NCI-H69 (cell line): ENCODE measurements at places on chromosomes 1 and 21.

GRCh38 chr1:60959701-60960100 is 122.7 kb upstream of the NFIA start:
- DNase-seq = no peak

DNA sequence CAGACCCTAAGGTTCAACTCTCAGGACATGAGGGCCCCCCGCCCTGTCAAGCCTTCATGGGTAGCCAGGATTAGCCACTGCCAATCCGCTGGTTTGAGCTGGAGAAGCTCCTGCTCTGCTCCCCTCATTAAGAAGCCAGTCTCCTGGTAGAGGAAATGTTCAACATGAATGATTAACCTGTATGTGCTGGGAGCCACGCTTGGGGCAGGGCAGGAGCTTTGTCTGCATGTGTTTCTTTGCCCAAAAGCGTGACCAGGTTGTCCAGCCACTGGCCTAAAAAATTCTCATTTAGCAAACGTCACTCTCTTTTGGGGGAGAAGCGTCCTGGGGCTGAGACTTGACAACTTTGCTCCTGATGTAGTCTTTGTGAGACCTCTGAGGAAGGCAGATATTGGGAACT is 96.5 kb downstream of the RRAGC start:
- DNase-seq = no peak

DNA sequence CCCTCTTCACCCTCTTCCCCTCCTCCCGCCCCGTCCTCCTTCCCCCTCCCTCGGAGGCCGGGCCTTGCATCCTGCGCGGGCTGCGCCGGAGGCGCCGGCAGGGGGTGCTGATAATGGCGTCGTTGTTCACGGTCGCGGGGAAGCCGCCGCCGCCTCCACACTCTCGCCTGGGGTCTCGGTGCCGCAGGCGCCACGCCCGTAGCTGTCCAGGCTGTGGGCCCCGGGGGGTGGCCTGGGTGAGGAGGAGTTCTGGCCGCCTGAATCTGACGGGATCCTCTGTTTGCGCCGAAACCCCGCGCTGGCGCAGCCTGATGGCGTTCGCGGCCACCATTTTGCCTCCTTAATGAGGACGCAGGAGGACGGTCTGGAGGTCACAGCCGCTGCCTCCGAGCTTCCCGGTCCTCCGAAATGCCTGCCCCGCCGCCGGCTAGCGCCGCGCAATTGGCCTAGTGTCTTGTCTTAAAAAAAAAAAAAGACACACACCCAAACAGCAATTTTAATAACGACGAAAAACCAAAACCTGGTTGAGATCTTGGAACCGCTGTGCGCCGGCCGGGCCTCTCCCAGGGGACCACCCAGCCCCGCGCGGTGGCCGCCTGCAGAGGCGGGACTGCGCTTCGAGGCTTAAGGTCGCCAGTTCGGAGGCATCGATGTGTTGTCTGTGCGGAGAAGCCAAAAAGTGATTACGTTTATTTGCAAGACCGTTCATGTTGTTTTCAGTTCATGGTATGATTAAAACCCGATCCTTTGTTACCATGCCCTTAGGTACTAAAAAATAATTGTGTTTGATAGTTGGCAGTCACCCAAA is 106.6 kb upstream of the HNRNPU start:
- DNase-seq = peak; percentile 99

- DNase-seq = no peak
Measured at GRCh38 chr1:62337706-62338631, 18.7 kb upstream of the KANK4 start.

DNA sequence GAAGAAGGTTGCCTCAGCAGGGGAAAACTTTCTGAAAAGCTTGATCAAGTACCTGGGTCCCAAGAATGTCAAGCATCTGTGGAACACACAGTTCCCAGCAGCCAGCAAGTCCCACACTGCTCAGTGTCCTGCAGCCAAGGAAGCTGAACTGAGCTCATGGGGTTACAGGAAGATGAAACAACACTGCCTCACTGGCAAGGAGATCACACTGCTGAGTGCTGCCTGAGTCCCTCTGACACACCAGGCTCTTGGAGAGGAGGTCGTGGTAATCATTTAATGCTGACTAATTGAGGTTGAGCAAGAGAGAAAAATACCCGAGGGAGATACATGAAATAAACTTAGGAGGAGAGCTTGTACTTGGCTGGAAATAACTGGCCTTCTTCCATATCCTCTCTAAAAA is 75.2 kb downstream of the MPZL1 start:
- no peak for DNase-seq

DNA sequence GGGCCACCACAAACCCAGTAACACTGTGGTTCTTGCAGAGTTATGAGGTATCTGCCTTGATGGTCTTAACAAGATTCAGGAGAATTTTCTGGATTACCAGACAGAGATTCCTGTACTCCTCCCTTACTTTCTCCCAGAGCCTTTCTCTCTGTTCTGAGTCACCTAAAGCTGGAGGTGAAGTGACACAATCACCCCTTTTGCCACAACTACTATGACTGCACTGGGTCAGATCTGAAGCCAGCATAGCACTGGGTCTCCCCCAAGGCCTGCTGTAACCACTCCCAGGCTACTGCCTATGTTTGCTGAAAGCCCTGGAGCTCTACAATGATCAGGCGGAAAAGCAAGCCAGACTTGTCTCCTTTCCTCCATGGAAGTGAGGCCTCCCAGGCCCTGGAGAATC is 156.7 kb upstream of the NEGR1 start:
- no peak for DNase-seq

DNA sequence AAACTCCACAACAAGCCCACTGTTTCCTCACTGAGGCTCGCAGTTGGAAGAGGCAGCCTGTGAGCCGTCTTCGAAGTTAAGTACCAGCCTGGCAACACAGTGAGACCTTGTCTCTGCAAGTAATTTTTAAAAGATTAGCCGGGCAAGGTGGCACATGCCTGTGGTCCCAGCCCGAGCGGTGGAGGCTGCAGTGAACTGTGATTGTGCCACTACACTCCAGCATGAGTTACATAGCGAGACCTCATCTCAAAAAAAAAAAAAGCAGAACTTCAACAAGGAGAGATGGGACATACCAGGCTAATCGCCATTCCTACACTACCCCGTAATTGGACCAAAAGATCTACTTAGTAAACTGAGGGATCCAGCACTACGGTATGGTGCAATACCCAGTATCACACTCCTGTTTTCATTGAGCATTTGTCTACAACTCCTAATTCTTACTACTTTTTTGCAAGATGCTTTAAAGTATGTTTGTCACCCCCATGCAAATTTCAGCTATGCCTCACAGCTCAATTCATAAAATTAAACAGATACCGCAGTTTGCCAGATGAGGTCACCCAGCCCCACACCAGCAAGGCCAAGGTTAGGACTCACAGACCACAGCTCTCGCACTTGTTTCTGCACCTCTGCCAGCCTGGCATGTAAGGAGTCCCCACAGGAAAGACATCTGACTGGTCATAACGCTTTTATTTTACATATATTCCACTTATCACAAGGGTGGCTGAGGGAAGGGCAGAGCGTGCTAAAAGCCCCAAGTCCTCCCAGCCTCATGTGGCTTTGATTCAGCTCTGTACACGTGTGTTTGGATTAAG is 21.0 kb downstream of the SDE2 start:
- DNase-seq = no peak

GRCh38 chr21:14260174-14260764 is 44.3 kb downstream of the RBM11 start:
- no peak for DNase-seq

GRCh38 chr1:168229893-168230292 is 4.1 kb downstream of the SFT2D2 start:
- DNase-seq = no peak

- DNase-seq = no peak
Measured at GRCh38 chr1:220278991-220279390, 6.7 kb upstream of the RAB3GAP2 start.

GRCh38 chr1:168977618-168978017 is 128.9 kb upstream of the ATP1B1 start:
- DNase-seq = peak; percentile 15

DNA sequence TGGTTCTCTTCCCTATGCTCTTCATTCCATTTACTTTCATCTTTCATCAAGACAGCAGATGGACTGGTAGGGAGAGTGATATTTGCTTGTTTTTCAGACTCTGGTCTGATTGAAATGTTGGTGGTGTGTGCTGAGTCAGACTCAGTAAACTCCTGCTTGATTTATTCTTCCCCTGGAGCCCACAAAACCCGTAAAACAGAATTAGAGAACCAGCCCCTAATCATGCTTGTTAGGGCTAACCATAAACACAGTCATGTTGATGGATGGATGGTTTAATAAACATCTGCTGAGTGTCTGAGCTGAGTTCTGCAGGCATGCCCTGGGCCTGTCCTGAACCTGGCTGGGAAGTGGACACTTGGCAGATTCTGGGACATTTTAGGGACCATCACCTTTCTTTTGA is 24.8 kb downstream of the NOS1AP start:
- peak; percentile 47 for DNase-seq

GRCh38 chr1:206116873-206117150 is 376 bp downstream of the AVPR1B start:
- no peak for DNase-seq

DNA sequence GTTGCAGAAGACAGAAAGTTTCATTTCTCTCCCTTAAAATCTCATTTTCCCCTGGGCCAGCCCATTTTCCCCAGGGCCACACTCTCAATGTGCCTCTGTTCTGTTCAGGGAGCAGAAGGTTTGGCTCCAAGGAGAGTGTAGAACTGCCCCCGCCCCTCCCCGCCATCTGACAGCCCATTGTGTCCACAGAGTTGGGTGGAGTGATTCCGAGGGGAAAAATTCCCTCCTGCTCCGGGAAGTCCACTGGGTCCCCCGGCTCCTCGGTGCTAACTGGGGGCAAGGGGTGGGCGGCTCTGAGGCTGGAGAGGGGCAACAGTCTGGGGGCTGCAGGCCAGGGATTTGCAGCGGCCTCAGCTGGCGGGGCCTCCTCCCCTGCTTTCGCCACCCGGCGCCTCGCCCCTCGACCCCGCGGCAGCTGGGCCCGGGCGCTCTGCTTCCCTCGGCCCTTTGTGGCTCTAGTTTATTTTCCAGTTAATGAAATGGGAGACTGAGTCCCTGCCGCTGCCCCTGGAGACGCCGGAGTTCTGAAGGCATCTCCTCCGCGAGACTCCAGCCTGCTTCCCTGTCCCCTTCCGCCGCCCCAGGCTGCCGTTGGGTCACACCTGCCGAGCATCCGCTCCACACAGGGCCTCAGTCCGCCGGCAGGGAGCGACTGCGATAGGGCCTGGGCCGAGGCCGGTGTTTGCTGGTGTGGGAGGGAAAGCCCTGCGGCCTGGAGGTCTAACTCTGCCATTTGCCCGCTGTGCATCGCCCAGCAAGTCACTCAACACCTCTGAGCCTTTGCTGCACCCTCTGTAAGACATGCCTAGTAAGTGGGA is 14.7 kb upstream of the KIRREL1 start:
- peak; percentile 67 for DNase-seq

GRCh38 chr21:33035147-33035546 is 9.4 kb downstream of the OLIG2 start:
- DNase-seq = no peak

DNA sequence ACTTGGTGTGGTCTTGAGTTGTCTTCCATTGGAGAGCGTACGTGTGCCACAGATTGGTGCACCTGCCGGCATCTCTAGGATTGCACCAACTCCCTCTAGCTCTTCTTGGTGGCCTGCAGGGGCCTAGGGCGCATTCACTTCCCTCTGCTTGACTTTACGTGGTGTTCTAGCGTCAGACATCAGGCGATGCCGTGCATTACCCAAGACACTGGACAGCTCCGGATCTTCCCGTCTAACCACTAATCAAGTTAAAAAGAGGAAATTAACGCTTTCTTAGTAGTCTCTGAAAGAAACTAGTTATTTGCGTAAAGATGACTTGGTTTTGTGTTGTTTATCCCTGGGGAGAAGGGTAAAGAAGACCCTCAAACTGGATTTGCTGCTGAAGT is 510 bp upstream of the IL10RB start:
- peak; percentile 54 for DNase-seq

GRCh38 chr1:179167955-179168354 is 61.5 kb downstream of the ABL2 start:
- DNase-seq = no peak

GRCh38 chr1:96329121-96329520 is 392.5 kb upstream of the PTBP2 start:
- no peak for DNase-seq

DNA sequence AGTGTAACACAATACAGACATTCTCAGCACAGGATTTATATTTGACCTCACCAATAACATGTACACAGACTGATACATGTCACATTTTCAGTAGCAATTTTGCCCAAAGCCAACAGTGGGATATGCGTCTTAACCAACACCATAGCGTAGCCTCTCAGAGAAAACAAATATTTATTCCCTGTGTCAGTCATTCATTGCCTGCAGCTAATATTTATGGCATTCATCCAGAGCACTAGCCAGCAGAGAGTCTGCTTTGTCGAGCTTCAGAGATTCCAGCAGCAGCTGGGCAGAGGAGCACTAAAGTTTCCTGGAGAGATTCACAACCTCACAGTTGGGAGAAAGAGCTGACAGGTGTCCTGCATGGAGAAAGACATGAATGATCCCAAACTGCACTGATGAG is 400.7 kb upstream of the DAB1 start:
- no peak for DNase-seq

DNA sequence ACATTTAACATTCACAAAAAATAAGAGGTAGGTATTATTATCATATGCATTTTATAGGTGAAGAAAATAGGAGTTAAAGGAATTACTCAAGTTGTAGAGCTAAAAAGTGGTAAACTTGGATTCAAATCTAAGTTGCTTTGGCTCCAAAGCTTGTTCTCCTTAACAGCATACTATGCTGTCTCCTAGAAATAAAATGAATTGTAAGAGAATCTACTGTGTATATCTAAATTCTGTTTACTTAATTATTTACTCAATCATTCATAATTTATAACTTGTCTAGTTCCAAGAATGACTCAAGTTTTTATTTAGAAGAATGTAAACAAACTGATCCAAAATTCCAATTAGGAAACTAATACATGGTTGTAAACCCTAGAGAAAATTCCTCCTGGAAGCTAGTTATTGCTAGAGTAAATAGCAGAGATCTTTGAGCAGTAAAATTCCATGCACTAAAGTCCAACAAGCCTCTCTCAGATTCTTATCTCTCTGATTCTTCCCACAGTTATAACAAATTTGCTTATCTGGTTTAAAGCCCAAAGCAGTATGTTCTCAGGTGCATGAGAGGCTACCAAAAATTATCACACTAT is 132.5 kb upstream of the DPT start:
- no peak for DNase-seq

- no peak for DNase-seq
Measured at GRCh38 chr1:48069662-48070395, 72.6 kb upstream of the TRABD2B start.

DNA sequence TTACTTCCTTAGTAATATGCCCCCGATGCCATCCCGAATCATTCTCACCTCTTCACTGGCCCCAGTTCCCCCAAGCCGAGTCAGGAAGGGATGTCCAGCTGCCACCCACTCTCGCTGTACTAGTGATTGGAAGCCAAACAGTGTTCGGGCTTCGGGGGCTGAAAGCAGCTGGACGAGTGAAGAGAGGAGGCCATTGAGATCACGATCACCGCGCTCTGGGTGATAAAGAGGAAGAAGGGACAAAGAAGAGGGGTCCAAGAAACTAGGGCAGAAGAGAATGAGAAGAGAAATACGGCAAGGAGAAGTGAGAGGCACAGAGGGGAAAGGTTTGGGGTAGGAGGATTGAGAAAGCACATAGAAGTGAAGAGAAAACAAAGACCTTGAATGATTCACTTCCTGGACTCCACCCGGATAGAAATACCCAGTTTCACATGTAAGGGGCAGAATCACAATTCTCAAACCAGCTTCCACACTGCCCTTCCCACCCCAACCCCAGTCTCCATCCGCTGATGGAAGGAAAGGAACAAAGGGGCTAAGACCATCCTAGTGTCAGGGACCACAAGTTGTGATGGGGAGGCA is 3.7 kb upstream of the SF3B4 start:
- no peak for DNase-seq
